ENCODE measurements at places on chromosomes 4 and X. TPM values are rescaled to one million over a fixed set of nuclear protein-coding genes. Genes with fewer than 3 reads are reported as not detected.

Gene CLDN22
- total RNA-seq, result not detected

- DNase-seq, result no peak
These were observed 16.0 kb downstream of the CCNQ start for GRCh38 chrX:153582896-153583295.

DNA sequence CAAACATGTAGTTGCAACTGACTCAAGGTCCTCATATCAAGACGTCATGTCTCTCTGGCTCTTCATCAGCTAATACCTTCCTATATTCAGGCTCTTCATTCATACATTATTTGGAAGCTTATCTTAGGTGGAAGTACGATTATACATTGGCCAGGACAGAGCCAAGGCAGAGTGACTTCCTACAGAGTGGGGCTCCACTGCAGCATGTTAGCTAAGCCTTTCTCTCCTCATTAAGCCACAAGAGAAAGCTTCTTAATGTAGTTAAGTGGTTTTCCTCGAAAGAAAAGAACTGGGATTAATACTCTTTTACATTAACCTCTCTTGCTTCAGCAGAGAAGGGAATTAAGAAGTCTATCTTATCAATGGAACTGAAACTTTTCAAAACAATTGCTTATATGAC is 15.0 kb downstream of the C4orf33 start:
- no peak for DNase-seq

Gene FHL1
- 360 TPM for total RNA-seq

Gene TCEAL2
- 2.9 TPM for total RNA-seq

- DNase-seq, result no peak
These were observed 46.2 kb downstream of the SMARCA5 start for GRCh38 chr4:143559757-143560147.

Gene NHSL2
- total RNA-seq, result 16.2 TPM

DNA sequence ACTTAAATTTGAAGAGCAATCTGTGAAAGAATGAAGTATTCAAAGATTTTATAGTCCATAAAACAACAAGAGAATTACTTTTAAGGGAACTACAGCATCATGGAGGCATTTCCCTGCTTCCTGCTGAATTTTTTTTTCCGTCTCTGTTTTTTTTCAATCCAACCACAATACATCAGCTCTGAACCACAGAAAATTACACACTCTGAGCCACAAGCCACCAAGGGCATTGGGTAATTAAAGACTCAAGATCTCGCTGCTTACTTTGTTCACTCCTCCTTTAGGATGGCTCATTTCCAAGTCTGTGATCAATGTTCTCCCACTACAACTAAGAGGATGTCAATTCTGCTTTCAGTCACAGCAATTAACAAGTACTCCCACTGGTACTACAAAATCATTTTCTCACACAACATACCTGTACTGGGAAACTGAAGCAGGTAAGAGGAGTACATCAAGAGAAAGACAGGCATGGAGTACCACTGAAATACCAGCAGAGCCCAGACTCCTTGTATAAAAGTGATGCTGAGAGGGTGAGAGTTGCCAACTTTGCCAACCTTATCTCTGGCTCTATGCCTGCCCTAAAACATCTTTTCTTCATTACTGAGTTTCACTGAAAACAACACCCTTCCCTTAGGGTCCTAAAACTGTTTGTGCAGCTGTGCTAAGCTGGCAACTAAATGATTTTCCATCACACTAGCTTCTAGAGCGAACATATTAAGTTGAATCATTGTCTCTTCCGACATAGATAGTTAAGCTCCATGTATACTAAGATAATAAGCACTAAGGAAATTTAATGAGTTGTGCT is 105.8 kb upstream of the MAGEB18 start:
- peak; percentile 6 for DNase-seq

DNA sequence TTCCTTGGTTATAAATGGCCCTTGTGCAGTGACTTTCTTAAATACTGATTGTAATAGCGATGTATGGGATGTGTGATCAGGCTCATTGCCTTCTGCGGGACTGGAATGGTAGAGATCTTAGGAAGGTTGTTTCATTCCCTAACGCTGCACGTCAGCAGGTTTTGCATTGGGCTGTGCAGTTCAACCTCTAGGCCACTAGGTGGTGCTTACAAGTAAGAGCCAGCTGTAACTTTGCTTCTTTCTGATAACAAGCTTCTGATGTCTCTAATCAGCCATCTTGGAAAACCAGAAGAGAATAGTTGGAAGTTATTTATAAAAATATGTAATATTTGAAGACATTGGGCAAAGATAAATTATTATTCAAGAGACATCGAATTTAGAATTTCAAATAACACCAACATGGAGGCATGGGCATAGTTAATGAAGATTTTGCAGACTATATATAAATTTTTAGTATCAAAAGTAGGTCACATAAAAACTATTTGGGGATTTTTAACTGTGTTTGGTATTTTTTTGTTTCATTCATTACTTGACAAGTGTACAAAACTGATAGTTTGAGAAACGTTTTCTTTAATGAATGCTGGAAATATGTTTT is 339.7 kb upstream of the PCDH7 start:
- no peak for DNase-seq

Gene CTAG1B
- total RNA-seq, result not detected

DNA sequence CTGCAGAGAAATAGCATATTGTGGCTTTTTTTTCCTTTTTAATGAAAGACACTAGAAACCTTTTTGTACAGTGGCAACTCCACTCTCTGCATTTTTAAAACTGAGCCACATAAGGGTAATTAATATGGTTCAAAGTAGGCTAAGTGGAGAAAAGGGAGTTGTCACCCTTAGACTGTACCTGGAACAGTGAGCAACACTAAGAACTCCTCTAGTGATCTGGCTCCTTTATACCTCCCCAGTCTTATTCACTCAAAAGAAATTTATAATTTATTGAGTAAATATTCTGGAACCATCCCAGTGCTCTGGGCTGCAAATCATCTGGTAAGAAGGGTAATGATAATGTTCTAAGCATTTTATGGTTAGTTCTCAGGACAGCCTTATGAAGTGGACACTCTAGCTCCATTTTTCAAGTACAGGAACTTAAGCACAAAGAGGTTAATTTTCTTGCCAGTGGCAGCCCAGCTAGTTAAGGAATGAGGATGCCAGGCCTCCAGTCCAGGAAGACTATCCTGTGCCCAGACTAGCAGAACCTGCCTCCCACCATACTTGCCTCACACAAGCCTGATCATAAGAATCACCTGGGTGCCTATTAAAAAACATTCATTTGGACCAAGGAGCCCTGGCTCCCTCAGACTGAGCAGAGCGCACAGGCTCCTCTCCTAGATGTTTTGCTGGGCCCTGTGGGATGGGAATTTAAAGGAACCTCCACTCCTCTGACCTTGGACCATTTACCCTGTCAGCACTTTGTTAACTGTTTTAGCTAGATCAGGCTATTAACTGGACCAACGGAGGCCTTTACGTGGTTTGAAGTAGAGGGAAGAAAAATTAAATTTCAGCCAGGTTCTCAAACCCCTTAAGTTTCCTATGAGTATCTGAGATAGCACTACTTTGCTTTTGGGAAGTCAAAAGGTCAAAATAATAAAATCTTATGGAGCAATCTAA is 102.6 kb downstream of the PDE5A start:
- no peak for DNase-seq

DNA sequence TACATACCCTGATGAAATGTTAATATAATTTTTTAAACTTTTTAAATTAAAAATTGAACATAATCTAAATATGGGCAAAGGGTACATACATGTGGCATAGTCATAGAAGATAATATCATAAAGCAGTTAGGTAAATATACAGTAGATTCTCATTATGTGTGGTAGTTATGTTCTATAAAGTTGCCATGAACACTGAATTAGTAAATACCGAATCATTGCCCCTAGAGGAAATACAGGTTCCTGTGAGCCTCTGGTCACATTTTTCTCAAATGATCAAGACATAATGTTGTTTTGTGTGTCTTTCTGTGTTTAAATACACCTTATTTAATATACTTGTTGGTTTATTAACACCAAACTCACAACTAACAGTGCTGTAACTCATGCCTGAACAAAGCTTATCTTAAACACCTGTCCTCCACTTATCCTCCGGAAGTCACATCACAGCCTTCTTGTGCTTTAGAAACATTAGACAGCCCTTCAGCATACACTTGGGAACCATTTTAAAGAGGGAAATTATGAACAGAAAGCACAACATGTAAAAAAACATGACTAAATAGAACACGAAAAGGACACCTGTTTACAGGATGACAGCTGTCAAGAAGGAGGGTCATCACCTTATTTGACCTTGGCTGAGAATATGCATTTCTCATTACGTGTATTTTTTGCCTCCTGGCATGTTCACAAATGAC is 169.4 kb upstream of the NAP1L5 start:
- no peak for DNase-seq

Gene FAM236A
- not detected for total RNA-seq

- DNase-seq, result no peak
These were observed 2.0 kb upstream of the SOD3 start for GRCh38 chr4:24793219-24794005.

Gene RTL3
- total RNA-seq, result not detected

Gene FAT4
- total RNA-seq, result 22.7 TPM

- DNase-seq, result no peak
These were observed 1016.1 kb upstream of the PCDH7 start for GRCh38 chr4:29704059-29704458.

Gene SCD5
- total RNA-seq, result 27.6 TPM

DNA sequence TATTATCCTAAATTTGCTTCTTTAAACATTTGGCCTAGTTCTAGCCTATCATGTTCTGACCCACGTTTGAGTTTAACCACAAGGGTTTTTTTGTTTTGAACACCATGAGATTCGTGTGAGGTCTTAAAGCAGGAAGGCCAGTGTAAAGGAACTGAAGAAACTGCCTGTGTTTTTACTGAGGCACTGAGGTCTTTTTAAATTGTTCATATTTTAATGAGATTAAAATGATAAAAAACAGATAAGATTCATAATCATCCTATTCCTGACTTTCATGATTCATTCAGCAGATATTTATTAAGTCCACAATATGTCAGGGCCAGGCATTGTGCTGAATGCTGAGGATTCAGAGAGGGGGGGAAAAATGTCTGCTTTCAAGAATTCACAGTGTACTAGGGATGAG is 3.2 kb downstream of the RPS6KA3 start:
- DNase-seq, result no peak

All from tibial nerve (tissue), 4 donors.